ENCODE measurements at places on chromosomes 2 and 18.

DNA sequence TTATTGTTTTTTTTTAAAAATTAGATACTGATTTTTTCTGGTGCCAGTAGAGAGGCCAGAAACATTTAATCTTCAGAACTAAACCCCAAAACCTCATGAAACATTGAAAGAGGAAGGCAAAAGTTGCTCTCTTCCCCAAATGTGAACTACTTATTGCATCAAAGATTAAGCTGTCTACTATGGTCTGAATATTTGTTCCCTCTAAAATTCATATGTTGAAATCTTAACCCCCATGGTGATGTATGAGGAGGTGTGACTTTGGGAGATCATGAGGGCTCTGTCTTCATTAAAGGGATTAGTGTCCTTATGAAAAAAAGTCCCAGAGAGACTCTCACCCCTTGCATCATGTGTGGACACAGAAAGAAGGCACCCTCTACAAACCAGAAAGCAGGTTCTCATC, 28.2 kb upstream of the SLC8A1 start:
- DNase-seq, result no peak

DNA sequence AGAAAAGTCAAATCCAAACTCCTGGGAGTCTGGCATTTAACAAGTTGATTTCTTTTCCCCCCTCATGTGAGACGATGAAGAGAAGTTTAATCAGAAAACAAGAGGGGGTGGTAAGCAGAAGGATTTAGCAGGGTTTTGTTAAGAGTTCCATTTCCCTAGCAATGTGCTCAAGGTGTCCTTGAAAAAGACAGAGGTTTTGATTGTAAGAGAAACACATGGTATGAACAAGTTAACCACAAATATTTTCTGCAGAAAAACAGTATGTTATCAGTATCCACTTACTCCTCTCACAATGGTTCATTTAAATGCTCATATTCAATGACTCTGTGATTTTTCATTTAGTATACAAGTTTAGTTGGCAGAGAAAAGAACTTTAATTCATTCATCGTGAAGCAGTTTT, 26.8 kb downstream of the LAMA1 start:
- no peak for DNase-seq

- DNase-seq, result no peak
Observed at GRCh38 chr2:240292035-240292574, 143.4 kb upstream of the GPC1 start.

- no peak for DNase-seq
Observed at GRCh38 chr18:35473562-35473961, 24.2 kb downstream of the INO80C start.

GRCh38 chr2:188364033-188364630, 72.5 kb downstream of the GULP1 start:
- no peak for DNase-seq

DNA sequence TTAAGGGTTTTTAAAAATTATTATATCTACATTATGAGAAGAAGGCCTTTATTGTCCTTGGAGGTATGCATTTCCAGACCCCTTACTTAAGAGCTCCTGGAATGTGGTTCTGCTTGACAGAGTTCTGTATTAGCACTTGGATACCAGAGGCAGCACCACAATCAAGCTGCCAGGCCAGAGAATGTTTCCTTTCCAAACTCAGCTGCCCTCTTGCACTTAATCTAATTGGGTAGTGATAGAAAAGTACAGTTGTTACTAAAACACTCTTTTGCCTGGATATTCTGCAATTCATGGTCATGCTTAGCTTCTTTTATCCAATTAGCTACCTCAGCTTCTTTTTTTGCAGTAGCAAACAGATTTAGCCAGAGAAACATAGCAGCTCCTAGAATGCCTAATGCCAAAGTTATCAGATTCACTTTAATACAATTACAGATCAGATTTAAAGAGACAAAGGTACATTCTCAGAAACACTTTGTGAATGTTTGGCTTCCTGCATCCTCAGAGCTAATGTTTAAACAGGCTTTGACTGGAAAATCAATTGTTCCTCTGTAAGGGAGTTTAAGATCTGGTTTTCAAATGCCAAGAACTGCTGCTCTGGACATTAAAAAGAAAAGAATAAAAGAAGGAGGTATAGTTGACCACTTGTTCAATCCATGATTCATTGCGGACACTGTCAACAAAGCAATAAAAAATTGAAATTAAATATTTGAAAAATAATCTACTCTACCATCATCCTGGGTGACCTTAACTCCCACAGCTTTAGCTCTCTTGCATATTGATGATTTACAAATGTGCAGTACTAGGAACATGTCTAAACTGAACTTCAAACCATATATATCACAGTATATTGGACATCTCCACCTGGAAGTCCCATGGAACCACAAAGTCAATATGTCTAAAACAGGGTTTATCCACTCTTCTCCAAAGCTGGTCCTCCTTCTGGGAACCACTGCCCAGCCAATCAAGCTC, 12.8 kb downstream of the NOSTRIN start:
- DNase-seq, result no peak

GRCh38 chr2:60505240-60505879, 48.1 kb downstream of the BCL11A start:
- DNase-seq, result no peak

GRCh38 chr2:45856391-45857274, 205.2 kb downstream of the PRKCE start:
- DNase-seq, result no peak

- no peak for DNase-seq
Observed at GRCh38 chr2:107553539-107553938, 273.2 kb upstream of the RGPD4 start.

GRCh38 chr2:232567721-232568120, 17.2 kb downstream of the EIF4E2 start:
- DNase-seq, result no peak

- no peak for DNase-seq
Observed at GRCh38 chr2:99776906-99777646, 287.3 kb upstream of the REV1 start.

DNA sequence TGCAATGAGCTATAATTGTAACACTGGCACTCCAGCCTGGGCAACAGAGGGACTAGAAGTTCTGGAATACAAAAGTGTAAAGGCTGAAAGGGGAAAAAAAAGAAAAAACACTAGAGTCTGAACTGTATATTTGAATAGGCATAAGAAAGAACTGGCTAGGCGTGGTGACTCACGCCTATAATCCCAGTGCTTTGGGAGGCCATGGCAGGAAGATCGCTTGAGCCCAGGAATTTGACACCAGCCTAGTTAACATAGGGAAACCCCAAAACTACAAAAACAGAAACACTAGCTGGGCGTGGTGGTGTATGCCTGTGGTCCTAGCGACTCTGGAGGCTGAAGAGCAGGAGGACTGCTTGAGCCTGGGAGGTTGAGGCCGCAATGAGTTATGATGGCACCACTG, 70.6 kb downstream of the SAP130 start:
- no peak for DNase-seq

GRCh38 chr2:55876429-55877086, 47.0 kb downstream of the EFEMP1 start:
- DNase-seq, result no peak

DNA sequence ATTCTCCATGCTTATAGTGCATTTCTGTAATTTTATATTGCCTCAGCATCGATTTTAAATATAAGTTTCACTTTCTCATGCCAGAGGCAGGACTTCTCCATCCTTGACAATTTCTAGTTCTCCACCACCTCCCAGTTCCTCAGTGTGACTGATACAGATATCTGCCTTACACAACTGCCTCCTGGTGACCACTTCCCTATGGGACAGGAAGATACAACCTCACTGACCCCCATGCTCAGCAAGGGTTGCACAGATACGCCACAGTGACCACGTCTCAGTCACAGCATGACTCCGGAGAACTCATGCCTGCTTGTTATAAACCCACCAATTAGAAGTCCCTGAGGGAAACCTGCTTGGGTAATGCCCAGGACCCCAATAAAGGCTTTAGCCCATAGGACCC, 284.0 kb upstream of the MC4R start:
- no peak for DNase-seq

DNA sequence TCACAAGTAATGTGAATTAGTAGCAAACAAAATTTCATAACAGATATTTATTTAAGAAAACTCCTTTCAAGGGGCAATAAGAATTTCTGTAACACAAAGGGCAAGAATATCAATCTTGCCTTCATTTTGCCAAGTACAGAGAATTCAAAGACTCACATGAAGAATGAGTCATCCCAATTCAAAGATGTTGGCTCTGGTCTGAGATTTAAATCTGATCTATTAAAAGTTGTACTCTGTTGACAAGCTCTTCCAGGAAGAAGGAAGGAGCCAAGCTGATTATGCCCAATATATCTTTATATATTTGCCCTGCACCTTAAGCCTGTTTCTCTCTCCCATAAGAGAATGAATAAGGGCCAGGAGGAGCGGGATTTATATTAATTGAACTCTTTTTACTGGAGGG, 55.9 kb upstream of the RPE start:
- DNase-seq, result no peak

- no peak for DNase-seq
Observed at GRCh38 chr2:16729335-16729734, 63.7 kb upstream of the CYRIA start.

- no peak for DNase-seq
Observed at GRCh38 chr2:55985406-55985805, 61.8 kb upstream of the EFEMP1 start.

DNA sequence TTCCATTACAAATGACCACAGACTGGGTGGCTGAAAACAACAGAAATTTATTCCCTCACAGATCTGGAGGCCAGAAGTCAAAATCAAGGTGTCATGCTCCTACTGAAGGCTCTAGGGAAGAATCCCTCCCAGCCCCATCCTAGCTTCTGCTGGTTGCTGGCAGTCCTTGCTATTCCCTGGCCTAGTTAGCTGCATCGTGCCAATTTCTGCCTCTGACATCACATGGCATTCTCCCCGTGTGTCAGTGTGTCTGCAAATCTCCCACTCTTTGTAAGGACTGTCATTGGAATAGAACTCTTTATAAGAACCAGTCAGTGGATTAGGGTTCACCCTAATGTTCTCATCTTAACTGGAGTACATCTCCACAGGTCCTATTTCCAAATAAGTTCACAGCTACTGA, 30.5 kb upstream of the NCKAP5 start:
- no peak for DNase-seq

GRCh38 chr2:186543561-186544131, 46.2 kb upstream of the ITGAV start:
- no peak for DNase-seq

DNA sequence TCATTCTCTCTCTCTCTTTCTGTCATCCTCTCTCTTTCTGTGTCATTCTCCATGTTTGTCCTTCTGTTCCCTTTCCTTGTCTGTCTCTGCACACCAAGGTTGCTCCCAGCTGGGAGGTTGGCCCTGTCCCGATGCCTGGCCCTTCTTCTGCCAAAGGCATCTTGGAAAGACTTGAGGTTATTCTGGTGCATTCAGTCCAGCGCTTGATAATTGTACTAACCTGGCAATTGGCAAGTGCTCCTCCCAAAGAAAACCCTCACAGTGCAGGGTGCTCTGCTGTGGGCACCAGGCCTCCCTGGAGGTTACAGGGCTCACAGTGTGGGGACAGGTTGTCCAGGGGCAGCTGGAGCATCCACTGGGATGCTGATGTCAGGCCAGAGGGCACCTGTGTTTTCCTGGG, 95.4 kb downstream of the GLI2 start:
- no peak for DNase-seq

- no peak for DNase-seq
Observed at GRCh38 chr2:104040771-104041170, 813.1 kb upstream of the POU3F3 start.

DNA sequence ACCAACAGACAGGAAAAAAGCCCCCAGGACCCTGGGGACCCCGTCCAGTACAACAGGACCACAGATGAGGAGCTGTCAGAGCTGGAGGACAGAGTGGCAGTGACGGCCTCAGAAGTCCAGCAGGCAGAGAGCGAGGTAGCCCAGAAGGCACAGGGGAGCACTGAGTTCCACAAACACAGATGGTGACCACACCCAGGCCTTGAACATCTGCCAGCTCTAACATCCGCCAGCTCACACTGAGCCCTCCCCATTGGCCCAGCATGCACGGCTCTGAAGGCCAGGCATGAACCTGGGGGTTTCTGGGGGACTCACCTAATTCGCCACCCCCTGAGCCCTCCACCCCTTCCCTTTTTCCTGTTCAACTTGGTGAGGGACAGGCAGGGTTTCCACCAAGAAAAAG, 25.6 kb upstream of the PRLH start:
- no peak for DNase-seq

DNA sequence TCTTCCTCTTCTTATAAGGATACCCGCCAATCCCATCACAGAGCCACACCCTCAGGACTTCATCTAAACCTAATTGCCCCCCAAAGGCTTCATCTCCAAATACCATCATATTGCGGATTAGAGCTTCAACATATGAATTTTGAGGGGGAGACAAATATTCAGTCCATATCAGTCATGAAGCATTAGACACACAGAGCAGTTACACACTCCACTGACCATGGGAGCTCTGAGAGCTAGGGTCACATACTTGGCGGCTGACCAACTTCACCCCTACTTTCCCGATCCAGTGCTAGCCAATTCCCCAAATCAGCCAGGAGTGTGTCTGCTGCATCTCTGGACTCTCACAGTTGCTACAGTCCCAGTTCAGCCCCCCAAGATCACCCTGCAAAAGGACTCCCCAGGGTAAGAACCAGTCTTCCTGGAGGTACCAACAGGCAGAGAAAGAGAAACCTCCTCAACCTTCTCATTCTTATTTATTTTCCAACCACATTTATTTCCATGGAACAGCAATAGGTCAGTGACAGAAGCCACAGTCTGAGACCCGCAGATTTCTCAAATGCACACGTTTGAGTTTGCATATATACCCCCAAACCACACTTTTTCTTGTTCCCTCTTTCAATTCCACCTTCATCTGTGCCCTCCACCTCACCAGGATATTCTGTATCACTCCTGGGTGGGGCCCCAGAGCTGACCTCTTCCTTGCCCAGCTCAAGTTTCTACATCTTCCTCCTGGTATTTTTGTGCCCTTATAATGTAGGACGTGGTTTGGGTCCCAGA, 33.3 kb downstream of the SPP2 start:
- no peak for DNase-seq

DNA sequence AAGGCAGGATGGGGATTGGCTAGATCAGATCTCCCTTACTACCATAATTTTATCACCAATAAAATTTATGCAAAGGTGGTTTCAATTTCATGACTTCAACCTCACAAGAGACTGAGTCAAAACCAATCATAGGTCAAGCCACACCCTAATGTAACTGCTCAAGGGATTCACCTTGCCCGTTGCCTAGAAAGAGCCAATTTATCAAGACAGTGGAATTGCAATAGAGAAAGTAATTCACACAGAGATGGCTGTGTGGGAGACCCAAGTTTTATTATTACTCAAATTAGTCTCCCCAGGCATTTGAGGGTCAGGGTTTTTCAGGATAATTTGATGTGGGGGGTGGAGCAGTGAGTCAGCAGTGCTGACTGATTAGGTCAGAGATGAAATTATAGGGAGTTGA, 340.6 kb downstream of the RND3 start:
- no peak for DNase-seq

DNA sequence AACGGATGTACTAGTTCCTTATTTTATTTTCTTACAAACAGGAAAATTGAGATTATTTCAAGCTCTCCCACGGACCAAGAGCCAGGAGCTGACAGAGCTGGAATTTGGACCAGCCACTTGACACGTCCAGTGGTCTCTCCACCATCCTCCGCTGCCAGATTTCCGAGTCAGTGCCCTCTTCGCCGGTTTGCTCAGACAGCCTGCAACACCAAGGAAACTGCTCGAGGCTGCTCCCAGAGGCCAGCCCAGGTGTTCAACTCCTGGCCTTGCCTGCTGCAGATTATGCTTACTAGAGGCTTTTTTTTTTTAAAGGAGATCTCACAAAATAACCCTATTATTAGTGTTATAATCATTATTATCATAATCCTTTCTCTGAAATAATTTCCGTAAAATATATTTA, 779.8 kb downstream of the RNF144A start:
- no peak for DNase-seq

All from stimulated activated CD4-positive, alpha-beta T cell treated with anti-CD3 and anti-CD28 coated beads, Interleukin-1b, Interleukin-23, amount 100 ng/mL, for 48 hours (primary cell).